Activated T-cell treated with anti-CD3 and anti-CD28 coated beads, Interleukin-2, amount 50 U/mL, for 1 hour (primary cell): ENCODE measurements at places on chromosomes 7 and 10.

DNA sequence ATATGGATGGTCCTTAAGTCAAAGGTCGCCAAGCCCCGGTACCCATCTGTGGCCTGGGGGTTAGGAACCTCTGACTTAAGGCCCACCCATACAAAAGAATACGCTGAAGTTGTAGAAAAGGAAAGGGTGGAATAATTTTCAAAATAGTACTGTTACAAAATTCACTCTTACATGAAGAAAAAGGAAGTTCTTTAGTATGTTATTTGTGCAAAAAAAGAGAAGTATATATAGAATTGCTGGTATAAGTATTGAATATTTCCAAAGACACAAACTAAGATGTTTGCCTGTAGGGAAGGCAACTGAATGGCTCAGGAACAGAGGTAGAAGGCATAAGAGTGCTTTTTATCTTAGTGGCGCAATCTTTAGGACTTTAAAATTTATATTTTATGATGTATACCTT, 78.7 kb downstream of the PRLHR start:
- no peak for DNase-seq

GRCh38 chr7:120794106-120794729, 63.7 kb downstream of the TSPAN12 start:
- DNase-seq: no peak

DNA sequence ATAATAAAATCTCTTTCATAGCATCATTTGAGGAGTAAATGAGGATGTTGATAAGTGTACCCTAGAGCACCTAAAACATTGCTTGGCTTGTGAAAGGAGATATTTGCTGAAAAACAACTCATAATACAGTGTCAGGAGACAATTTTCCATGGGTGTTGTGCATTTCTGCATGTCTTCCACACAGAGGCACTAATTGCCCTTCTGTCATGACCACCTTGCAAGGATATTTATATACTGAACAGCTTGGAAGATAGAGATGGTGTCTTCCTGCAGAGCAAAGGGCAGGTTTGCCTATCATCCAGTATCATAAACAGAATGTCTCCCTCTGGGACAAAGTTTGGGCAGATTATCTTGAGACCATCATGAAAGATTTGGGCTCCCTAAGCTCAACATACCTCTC, 495.2 kb upstream of the LRRN3 start:
- no peak for DNase-seq

GRCh38 chr7:90692947-90693346, 96.8 kb downstream of the CDK14 start:
- DNase-seq: no peak

GRCh38 chr7:149156898-149157297, 9.6 kb downstream of the ZNF398 start:
- DNase-seq: no peak

DNA sequence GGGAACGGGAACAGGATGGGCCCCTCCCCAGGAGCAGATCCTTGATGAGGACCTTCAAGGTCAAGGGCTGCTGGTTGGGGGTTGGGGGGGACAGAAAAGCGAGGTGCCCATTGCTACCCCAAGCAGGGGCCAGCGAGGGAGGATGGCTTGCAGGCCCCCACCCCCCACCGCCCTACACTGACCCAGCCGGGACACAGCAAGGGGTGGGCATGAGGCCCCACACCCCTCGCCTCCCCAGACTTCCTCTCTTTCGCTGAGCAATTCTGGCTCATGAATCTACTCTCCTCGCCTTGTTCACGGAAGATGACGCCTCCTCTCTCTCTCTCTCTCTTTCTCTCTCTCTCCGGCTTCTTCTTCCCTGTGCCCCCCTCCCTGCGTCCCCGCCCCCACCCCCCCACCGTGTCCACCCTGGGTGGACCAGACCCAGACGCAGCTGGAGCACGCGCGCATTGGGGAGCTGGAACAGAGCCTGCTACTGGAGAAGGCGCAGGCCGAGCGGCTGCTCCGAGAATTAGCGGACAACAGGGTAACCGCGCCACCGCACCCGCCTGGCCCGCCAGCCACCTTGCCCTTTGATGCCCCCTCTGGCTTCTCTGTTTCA, 81.1 kb upstream of the GTF2IRD1 start:
- DNase-seq: no peak

GRCh38 chr10:11501600-11501999, 109.8 kb downstream of the USP6NL start:
- no peak for DNase-seq

- peak; percentile 16 for DNase-seq
Observed at GRCh38 chr7:157495594-157495993, 158.8 kb downstream of the DNAJB6 start.

- DNase-seq: no peak
Observed at GRCh38 chr10:91432175-91432574, 22.0 kb downstream of the HECTD2 start.

GRCh38 chr10:117972168-117972837, 74.4 kb downstream of the RAB11FIP2 start:
- no peak for DNase-seq

GRCh38 chr10:101818872-101819633, 809 bp upstream of the OGA start:
- no peak for DNase-seq

DNA sequence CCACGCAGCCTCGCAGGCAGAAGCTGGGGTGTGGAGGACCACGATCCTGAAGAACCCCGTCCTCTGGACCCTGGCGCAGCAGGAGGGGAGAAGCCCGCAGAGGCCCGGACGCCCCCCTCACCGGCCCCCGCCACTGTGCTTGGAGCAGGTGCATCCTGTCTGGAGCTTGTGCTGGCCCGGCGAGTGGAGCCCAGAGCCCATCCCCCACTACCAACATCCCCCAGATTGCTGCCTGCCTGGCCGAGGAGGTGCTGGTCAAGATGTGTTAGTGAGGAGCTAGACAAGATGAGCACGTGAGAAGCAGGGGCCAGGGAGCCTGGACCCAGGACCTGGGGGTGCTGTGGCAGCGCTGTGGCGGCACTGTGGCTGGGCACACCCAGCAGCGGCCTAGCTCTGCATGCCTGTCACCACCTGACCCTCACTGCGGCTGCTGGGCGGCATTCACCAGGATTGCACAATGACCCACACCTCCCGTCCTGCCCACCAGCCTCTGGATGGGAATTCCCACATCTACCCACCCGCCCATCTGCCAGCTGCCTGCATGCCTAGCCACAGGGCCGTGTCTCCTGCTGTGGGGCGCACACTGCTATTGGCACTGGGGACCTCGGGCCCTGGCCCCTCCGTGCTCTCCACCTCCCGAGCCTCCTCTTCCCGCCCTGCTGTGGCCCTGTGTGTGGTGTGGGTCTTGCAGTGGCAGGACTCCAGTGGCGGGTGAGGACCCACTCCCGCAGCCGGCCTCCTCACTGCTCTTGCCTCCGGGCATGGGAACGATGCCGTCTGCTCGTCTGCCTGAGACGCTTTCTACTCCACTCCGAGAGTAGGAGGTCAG, 11.8 kb downstream of the GPR146 start:
- DNase-seq: no peak

GRCh38 chr10:120457431-120458172, 575 bp downstream of the PLPP4 start:
- DNase-seq: no peak

- no peak for DNase-seq
Observed at GRCh38 chr10:11667756-11668155, 56.3 kb upstream of the USP6NL start.

- DNase-seq: no peak
Observed at GRCh38 chr7:32299133-32299702, 191.0 kb downstream of the LSM5 start.

DNA sequence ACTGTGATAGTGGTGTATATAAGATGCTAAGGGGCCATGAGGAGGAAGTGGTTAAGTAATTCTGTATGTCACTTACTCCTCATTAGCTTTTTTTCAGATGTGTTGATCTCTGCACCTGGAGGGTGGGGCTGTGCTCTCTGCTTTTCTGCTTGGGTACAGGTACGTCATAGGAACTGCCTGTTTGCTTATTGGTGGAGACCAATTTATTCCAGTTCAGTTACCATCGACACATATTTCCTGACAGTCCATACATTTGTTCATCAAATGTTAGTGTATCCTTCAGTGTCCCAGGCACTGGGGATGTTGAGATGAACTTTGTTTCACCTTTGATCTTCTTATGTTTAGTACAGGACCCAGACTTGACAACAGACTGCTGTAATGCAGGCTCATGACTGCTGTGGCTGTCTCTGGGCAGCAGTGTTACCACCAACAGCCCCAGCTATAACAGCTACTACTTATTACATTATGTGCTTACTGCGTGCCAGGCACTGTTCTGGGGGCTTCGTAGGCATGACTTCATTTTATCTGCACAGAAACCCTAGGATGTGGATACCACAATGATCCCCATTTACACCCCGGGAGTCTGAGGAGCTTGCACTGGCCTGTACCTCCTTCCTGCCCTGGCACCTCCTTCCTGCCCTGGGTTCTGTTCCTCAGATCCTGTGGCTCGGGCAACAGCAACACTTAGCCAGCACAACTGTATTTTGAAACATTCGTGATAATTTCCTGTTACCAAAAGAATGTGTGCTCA, 87.4 kb downstream of the BUB3 start:
- DNase-seq: peak; percentile 50
